Activated T-cell treated with anti-CD3 and anti-CD28 coated beads, Interleukin-2, amount 50 U/mL, for 4 hours (primary cell): ENCODE measurements at places on chromosomes 16 and 17.

GRCh38 chr17:58153046-58153445, 4.9 kb downstream of the OR4D1 start:
- DNase-seq: peak; percentile 18

DNA sequence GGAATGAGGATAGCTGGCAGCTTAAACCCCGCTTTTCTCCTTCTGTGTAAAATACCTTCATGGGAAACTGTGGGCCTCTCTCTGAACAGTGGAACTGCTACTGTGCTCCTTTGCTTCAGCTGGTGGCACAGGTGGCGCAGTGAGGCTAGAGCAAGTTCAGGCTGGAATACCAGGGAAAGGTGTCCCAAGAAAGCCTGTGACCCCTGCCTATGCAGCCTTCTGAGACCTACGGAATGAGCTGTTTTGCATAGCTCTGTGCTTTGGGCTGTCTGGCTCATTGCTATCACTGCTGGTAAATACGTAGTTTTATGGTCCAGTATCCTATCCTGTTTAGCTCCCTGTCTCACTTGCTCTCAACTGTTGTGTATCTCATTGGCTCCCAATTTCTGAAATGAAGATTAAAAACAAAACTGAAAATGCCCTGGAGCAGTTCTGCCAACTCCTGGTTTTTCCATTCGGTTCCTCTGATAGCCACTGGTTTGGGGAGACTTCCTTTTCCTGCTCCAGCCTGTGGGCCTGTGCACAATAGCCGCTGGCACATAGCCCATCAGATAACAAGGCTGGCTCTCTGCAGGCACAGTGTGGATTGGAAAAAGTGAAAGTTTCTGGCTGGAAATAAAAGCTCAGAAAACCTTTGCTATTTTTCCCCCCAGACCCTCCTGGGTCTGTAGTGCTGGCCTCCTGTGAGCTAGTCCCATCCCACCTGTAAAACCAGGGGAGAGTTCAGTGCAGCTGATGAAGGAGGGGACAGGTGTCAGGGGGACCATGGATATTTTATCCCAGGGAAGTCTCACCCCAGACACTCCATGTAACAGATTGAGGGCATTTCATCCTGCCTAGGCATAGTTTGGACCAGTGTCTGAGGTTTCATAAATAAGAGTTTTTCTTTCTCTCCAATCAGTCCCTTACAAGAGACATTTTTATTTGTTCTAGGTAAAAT, 24.0 kb downstream of the LIMD2 start:
- DNase-seq: no peak

GRCh38 chr17:20289984-20290383, 177.4 kb downstream of the LGALS9B start:
- no peak for DNase-seq

DNA sequence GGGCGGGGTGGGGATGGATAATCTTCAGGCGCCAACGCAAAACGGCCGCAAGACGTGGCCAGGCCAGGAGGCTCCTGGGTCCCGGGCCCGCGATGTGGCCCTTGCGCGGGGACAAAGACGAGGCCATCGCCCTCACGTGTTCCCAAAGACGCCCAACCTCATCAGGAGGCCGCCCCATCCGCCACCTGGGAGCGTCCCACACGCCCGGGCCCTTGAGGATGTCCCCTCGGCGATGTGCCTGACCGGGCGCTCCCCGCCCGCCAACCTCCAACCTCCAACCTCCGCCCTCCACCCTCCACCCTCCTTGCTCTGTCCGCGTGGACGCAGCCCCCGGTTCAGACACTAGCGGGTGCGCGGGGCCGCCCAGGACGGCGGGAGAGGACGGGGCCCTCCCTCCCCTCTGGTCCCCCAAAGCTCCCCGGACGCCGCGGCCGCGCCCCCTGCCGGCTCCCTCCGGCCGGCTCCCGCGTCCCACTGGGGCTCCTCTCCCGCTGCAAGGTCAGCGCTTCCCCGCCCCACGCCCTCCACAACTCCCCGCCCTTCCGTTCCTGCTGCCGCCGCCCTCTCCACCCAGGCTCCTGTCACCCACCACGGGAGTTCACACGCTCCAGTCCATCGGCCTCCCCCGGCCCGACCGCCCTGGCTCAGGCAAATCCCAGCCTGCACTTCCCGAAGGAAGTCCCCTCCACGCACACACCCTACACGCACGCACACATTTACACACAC, 250.8 kb upstream of the RPL38 start:
- DNase-seq: peak; percentile 28

- DNase-seq: no peak
Measured at GRCh38 chr17:8138374-8138671, 13.9 kb downstream of the PER1 start.

GRCh38 chr16:11852092-11852809, 909 bp upstream of the RSL1D1 start:
- DNase-seq: no peak

DNA sequence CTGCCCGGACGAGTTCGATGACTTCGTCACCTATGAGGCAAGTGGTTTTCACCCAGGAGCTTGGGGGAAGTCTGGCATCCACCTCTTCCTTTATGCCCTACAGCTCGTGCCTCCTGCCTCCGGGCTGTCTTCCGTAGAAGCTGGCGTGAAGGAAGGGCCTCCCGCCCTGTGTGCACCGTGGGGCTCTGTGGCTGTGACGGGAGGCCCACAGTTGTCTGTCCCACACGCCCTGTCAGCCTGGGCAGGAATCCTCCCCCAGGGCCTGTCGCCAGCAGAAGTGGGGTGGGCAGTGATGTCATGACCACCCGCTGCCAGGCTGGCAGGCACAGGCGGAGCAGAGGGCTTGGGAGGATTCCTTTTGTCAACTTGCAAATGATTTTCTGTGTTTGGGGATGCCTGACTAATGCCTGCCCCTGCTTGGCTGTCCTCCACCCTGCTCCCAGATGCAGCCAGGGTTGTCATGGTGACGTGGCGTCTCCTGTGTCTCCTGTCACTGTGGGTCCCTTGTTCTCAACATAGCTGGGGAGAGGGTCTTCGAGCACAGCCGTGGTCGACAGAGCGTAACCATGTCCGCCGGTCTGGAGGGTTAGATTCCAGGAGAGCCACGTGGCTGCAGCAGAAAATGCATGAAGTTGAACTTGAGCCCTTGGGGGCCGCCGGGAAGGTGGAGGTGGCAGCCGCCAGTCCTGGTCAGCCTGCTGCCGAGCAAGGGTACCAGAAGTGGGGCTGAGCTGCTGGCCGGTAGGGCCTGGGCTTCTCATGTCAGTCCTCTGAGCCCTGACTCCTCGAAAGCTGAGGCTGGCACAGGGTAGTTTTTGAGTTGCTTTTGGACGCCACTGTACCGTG, 46.1 kb downstream of the RAB11FIP3 start:
- no peak for DNase-seq

DNA sequence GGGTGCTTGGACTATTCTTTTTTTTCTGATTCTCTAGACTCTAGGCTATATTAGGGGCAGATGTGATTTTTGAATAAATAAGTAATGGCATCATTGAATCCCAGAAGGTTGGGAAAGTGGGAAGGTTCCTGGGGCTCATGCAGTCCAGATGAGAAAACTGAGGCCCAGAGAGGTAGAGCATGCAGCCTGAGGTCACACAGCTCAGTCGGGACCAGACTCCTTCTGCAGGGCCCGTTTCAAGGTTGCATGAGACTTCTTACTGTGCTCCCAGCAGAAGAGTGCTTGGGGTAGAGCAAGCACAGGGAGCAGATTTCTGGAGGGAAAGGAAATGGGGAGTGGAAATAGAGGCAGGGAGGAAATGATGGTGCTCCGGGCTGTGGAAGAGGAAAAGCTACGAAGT, 59.8 kb downstream of the MGAT5B start:
- DNase-seq: no peak

DNA sequence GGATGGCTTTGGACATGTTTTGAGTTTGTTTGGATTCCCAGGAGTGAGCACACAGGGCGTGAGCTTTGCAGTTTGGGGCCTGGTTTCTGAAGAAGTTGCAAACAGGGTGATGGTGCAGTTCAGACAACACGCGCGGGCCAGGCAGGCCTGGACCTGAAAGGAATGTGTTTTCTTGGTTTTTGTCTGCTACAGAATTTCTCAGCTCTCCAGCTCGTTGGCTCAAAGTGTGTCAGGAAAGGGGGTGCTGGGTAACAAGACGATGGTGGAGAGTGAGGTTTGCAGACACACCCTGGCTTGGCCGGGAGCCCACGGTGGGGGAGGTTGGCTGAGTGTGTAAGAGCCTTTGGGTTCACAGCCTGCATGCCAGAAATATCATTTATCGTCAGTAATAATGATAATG, 82.3 kb downstream of the CMIP start:
- DNase-seq: no peak

GRCh38 chr17:76538941-76539570, 788 bp upstream of the PRCD start:
- no peak for DNase-seq

DNA sequence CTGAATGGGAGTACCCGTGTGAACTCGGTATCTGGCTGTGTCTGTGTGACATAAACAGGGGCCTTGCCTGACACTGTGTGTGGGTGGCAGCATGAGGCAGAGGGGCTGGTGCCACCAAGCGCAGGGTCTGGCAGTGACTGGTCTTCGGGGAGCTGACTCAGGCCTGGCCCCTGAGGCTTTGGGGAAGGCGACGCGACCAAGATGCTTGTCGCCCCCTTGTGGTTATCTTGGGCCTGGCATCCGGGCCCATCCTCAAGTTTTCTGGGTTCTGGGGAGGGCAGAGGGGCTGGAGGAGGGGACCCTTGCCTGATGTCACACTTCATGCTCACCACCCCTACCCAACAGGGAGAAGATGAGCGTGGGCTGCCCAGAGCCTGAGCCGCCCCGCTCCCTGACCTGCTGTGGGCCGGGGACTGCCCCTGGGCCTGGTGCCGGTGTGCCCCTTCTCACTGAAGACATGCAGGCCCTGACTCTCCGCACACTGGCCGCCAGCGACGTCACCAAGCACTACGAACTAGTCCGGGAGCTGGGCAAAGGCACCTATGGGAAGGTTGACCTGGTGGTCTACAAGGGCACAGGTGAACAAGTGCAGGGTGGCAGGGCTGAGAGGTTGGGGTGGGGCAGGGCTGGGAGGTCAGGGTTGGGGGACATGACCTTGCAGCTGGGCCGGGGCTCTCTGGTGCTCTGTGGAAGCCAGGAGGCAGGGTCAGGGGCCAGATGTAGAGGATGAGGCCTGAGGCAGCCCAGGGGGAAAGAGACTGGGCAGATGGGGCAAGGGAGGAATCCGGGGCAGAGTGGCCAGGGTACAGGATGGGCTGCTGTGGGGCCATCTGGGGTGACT, 24.9 kb downstream of the SBK1 start:
- peak; percentile 77 for DNase-seq

- no peak for DNase-seq
Measured at GRCh38 chr16:48158296-48158695, 2.5 kb upstream of the ABCC12 start.

DNA sequence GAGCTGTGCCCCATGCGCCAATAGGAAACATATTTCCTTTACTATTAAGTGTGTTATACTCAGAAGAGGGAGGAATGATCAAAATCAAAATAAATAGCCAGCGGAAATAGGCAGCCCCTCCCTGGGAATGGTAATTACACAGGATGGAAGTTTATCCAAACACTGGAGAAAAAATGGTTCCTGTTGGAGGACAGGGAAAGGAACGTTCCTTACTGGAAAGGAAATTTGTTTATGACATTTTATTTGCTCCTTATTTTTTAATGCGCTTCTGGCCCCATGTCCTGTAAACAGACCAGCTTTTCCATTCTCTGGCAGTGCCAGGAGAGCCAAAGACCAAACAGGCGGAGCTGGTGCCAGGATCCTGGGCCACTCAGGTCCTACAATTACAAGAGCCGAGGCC, 273.7 kb downstream of the SOX9 start:
- DNase-seq: no peak

DNA sequence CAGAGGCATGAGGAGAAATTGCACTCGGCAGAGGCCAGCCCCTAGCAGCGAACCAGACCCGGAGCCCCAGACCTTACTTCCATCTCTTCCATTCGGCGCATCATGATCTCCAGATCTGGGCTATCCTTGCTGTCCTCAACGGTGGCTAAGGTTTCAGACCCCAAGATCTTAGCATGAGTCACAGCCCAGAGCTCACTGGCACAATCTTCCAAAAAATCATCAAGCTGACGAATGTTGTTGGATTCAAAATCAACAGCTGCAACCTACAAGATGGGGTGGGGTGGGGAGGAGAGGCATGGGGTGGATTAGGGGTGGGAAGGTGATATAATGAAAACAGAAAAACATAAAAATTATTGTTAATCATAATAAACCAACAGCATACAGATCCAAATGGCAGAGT, 39.7 kb upstream of the PITPNM3 start:
- DNase-seq: no peak

- DNase-seq: no peak
Measured at GRCh38 chr17:38608648-38609047, 2.9 kb upstream of the SRCIN1 start.

DNA sequence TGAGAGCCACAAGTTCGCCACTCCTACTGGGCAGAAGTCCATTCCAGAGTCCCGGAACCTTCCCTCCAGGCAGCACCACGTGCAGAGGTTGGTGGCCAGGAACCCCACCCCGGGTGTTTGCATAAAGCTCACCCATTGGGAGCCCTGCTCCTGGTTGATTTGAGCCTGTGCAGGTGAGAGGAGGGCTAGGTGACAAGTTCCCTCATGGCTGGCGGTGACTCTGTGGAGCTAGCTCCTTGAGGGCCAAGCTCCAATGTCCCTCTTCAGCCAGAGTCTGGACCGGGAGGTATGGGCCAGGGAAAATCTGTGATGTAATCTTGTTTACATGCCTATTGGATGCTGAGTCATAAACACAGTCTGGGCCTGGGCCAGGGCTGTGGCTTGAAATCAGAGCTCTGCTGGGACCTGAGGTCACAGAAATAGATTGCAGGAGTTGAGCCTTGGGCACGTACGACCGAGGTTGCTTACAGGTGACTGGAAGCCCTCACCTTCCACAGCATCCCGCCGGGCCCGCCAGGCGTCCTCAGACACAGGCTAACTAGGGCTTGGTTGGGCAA, 118.9 kb downstream of the AATF start:
- no peak for DNase-seq

GRCh38 chr17:38476549-38476948, 48.3 kb downstream of the ARHGAP23 start:
- no peak for DNase-seq

GRCh38 chr17:43135454-43135819, 10.3 kb upstream of the BRCA1 start:
- DNase-seq: no peak
